ENCODE measurements at places on chromosomes 5 and 9.

GRCh38 chr5:135076801-135077200 lies 42.8 kb upstream of the PITX1 start:
- DNase-seq, result no peak

DNA sequence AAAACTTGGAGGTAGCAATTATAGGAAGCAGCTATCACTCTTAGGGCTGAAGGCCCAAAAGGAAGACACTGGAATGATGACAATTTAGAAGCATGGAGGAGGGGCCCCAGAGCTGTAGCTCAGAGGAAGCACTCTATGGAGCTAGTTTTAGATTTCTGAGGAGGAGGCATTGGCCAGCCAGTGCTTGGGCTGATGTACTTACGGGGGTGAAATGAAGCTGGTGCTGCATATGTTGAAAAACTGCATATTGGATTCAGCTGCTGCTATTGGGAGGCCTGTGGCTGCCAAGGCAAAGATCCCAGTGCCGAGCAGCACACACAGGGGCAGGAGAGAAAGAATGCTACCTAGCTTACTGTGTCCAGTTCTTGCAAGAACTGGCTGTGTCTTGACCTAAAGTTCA lies 53.9 kb upstream of the HMHB1 start:
- no peak for DNase-seq

GRCh38 chr9:72353455-72354116 lies 11.4 kb downstream of the ZFAND5 start:
- DNase-seq, result no peak

GRCh38 chr5:172954751-172955159 lies 4.5 kb upstream of the RPL26L1 start:
- no peak for DNase-seq

- DNase-seq, result no peak
These were observed 241.8 kb upstream of the IRX2 start for GRCh38 chr5:2993301-2993700.

DNA sequence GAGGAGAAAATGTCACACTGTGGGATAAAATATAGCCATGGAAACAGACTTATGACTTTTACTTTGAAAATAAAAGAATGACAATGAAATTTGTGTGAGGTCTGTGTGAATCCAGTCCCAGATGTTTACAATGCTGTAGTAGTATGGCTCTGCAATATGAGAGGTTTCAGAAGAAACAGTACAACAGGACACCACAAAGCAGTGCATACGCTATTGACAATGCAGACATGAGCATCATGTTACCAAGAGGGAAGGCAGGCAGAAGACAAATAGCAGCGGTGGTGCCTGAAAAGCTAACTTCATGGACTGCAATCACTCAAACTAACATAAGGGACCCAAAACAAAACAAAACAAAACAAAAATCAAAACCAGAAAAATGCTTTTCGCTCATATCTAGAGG lies 1.8 kb downstream of the FGF10 start:
- DNase-seq, result no peak

GRCh38 chr5:114319821-114320220 lies 42.0 kb upstream of the KCNN2 start:
- DNase-seq, result no peak

DNA sequence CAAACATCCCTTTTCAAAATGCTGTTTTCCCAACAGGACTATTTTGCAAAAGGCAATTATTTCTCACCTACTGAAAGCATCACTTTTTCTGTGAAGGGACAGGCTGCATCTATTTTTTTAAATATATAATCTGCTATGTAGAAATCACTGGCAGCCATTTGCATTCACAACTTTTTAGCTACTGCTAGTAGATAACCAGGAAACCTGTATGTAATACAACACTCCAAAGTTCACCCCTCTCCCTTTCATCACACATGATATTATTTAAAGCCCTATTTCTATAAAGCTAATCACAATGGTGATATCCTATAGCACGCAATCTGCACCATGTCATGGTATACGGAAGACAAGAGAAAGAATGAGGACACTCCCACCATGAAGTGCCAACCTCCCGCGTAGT lies 9.8 kb downstream of the DMGDH start:
- no peak for DNase-seq

DNA sequence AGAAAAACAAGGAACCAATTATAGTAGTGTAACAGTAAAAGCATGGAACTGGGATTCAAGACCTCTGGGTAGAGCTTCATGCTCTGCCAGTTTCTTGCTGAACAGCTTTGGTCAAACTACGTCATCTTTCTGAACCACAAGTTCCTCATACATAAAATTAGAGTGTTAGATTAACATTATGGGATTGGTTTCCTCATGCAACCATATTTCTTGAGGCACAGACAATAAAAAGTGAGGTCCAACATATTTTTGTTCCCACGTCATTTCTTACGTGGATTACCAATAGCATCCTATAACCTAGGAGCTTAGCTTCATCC lies 354.8 kb downstream of the TMEM232 start:
- DNase-seq, result no peak

DNA sequence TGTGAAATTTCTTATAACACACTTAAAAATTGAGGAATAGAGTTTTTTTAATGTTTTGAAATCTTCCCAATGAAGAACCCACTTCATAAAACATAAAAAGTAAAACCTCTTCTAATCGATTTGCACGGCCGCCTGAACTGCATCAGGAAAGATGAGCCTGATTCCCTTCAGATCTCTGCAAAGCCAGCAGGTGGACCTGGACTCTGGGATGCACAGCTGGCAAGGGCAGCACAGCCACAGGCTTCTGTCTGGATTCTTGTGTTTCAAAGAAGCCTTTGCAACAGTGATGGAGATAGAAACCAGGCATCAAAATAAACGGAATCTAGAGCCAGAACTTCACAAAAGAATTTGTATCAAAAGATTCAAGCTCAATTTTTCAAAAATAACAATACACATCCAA lies 36.0 kb upstream of the SPATA31C2 start:
- no peak for DNase-seq

DNA sequence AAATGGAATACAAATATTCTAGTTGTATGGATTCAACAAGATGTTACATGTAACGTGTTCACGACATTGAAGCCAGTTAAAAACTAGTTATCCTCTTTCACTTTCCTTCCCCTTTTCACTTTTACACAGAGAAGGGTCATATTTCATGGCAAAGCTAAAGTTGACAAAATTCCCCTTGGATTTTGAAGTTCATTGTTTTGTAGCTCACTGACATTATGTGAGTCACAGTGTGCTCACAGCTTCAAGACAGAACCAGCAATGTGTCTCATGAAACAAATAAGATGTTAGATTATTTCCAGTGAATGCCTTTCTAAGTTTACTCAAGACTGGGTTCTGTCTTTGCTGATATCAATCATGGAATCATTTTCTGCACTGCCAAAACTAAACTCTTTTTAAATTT lies 535.5 kb upstream of the GRIN3A start:
- no peak for DNase-seq

- no peak for DNase-seq
These were observed 544 bp downstream of the FNBP1 start for GRCh38 chr9:130042406-130042884.

DNA sequence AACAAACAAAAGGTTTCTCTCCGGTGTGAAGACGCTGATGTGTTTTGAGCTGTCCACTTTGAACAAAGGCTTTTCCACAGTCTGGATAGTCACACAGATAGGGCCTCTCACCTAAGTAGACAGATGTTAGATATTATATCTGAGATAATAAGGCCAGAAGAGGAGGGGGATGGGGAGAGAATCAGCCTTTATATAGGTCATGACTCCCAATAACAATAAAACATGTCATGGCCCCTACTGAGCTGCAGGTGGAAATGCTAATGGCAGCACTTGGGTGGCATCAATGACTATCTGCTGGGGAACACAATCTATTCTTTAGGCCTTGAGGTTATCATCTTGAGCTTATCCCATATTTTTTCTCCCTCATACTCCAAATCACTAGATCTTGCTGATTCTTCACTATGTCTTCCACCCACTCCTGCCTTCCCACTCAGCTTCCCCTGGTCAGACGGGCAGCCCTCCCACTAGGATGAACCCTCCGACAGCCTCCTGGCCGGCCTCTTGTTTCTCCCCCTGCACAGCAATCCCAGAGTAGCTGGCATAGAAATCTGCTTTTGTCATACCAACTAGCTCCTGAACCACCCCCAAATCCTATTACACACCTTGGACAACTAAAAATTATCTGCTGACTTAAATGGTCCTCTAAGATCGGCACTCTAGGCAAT lies 11.5 kb upstream of the SLC35D2 start:
- DNase-seq, result no peak

DNA sequence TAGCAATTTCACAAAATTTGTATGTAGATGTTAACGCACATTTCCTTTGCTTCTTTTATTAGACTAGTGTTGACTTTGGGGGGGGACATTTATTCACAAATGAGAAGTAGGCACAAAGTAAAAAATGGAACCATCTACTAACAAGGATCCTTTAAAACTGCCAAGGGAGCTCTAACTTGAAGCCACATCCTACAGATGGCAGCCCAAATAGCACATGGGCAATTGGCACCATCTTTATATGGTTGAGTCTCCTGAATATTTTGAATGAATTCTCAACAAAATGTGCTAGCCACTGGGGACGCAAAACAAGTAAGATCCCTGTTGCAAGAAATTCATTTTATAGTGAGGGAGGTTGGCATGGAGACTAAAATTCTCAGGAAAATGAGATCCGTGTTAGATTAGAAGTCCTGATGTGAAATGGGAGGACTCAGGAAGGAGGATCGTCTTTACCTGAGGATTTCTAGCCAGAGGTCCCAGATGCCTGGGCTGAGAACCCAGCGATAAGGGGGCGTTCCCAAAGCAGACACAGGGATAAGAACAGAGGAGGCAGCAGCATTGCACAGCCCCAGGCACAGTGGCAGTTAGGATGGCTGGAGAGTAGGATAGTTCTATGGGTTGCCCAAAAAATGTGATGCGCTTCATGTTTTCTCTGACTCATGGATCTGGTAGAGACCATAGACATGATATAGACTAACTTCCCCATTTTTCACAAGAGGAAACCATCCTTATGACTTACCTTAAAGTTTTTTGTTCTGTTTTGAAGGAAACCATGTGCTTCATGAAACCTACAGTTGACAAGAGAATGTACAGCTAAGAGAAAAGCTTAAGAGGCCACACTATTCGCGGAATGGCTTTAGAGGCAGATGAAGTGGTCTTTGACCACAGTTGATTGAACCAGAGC lies 37.4 kb downstream of the C9orf152 start:
- DNase-seq, result no peak

- DNase-seq, result no peak
These were observed 61.0 kb upstream of the PRDM9 start for GRCh38 chr5:23446424-23446823.

DNA sequence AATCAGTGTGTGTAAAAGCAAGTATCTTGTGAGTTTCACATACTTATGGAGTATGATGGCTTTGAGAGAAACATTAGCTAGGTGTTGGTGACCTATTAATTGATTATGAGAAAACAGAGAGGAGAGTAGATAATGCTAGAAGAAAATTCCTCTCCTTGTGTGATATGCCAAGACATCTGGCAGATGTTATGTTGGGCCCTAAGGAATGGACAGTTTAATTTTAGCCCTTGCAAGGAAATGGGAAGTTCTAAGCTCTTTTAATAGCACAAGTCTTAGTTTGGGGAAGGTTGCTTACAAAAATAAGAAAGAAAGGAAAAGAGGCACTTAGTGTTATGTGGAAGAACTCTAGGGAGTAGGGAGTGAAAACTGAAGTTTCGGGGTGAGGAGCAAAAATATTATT lies 5.1 kb downstream of the ZNF462 start:
- no peak for DNase-seq

GRCh38 chr9:112496074-112496722 lies 9.6 kb downstream of the KIAA1958 start:
- DNase-seq, result no peak

DNA sequence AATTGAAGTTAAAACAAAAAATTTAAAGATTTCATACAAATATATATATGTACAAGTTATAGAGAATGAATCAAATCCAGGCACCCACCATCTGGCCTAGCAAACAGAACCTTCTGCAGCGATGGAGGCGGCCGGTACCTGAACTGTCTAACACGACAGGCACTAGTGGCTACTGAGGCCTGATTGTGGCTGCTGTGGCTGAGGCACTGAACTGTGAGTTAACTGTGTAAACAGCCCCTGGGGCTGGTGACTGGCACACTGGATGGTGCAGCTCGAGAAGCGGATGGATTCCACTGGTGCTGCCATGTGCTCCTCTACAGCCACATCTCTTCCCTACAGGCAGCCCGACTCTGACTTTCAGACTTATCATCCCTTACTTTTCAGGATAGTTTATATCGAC lies 82.4 kb downstream of the RAPGEF1 start:
- no peak for DNase-seq

DNA sequence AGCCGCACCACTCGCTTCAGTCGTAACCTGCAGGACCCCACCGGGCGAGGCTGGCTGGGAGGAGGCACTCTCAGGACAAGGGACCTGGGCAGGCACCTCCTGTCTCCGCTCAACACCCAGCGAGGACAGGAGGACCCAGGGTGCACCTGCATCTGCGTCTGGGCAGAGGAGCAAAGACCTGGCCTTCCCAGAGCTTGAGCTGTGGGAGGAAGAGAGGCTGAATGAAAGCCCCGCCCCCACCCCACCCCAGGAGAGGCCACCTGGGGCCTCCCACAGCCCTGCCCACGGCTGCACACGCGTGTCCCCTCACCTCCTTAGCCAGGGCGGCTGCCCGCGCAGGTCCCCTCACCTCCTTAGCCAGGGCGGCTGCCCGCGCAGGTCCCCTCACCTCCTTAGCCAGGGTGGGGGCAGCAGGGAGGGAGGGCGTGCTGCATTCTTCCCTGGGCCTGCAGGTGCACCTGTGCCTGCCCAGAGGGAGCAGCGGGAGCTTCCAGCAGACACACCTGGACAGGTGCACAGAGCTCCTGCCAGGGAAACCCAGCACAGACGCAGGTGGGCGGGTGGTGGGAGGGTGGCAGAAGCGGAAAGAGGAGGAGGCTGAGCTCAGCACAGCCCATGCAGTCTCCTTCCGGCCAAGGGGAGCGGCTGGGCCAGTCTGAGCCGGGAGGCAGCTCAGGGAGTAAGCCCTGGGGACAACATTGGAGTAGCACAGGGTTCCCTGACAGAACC lies 18.5 kb upstream of the SLC12A7 start:
- DNase-seq, result no peak

GRCh38 chr5:159768243-159768642 lies 148.0 kb upstream of the ADRA1B start:
- no peak for DNase-seq

DNA sequence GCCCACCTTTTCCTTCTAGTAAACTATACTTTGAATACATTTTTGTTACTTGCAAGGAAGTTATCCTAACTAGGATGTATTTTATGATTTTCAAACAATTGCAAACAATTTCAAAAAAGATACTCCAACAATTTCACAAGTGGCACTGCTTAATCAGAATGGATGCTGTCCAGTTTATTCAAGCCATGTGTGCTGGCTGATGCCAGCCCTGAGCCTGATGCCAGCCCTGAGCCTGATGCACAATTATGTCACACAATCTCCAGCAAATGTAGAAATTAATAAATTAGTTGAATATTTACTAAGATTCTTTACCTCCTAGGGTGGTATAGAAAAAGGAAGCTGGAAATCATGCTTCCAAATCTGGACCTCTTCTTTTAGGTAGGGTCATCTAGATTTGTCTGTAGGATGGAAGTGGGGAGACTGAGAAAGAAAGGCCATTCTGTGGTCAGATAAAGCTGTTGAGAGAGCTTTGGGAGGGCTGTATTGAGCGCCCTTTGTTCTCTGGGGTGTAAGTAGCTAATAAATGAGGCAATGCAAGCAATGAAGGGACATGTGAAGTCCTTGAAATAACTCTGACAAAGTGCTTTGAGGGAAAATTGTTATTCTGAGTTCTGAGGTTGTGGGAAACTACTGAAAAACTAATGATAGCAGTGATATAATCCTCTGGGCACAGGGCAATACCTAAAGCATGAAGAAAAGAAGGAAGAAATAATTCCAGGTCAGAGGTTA lies 5.8 kb upstream of the C6 start:
- DNase-seq, result no peak

Data from activated naive CD4-positive, alpha-beta T cell (primary cell).